Mesendoderm (in vitro differentiated cells): ENCODE measurements at places on chromosomes 12 and 14.

GRCh38 chr12:115385141-115385540 lies 701.2 kb upstream of the TBX3 start:
- no peak for DNase-seq

GRCh38 chr14:52950410-52950897 lies 396 bp downstream of the FERMT2 start:
- peak; percentile 60 for DNase-seq

DNA sequence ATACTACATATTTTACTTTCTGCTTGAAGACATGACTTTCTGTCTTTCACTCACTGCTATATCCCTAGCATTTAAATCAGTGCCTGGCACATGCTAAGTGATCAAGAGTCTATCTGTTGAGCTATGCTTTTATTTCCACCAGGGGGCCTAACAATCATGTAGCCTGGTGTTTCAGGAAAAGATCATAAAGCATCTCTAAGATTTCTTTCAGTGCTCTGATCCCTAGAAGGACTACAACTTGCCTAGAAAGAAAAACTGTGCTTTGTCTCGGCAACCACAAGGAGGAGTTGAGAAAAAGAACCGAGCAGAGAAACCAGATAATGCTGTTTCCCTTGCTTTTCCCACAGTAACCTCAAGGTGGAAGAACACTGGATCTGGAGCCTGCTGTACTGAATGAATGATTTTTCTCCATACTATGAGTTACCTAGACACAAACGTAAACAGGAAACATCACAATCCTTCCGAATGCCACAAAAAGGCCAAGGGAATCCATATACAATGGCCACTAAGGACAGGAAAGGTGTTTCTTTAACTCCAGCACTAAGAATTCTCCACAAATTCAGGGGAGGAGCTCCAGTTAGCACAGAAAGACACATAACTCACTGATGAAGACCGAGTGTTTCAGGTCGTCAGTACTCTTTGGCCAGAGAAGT lies 1.2 kb downstream of the CRY1 start:
- peak; percentile 97 for DNase-seq

GRCh38 chr14:54253195-54253947 lies 143.4 kb upstream of the CDKN3 start:
- DNase-seq = peak; percentile 72

- no peak for DNase-seq
Observed at GRCh38 chr12:116563262-116563661, 4.1 kb downstream of the MAP1LC3B2 start.

- DNase-seq = no peak
Observed at GRCh38 chr14:85516239-85517113, 13.5 kb upstream of the FLRT2 start.
